ENCODE measurements at places on chromosomes 2 and 18. TPM values are rescaled to one million over a fixed set of nuclear protein-coding genes. Genes with fewer than 3 reads are reported as not detected.

TEX44 gene
- total RNA-seq, result not detected

ANTXR1 gene
- total RNA-seq, result 4.4 TPM

KCTD1 gene
- 14.4 TPM for total RNA-seq

ARHGEF4 gene
- total RNA-seq, result 81.4 TPM

All from nasal cavity respiratory epithelium epithelial cell of viscerocranial mucosa (primary cell).